Stimulated activated CD8-positive, alpha-beta memory T cell treated with anti-CD3 and anti-CD28 coated beads, Interleukin-4, amount 100 ng/mL, for 1 hour (primary cell): ENCODE measurements at places on chromosomes 3 and 15.
A peak's percentile ranks its signal among the peaks of the same experiment; 100 is the strongest.

GRCh38 chr3:61202086-61202485, 49.2 kb downstream of the FHIT start:
- DNase-seq = no peak

GRCh38 chr3:122665881-122666280, 14.8 kb upstream of the PARP14 start:
- no peak for DNase-seq

DNA sequence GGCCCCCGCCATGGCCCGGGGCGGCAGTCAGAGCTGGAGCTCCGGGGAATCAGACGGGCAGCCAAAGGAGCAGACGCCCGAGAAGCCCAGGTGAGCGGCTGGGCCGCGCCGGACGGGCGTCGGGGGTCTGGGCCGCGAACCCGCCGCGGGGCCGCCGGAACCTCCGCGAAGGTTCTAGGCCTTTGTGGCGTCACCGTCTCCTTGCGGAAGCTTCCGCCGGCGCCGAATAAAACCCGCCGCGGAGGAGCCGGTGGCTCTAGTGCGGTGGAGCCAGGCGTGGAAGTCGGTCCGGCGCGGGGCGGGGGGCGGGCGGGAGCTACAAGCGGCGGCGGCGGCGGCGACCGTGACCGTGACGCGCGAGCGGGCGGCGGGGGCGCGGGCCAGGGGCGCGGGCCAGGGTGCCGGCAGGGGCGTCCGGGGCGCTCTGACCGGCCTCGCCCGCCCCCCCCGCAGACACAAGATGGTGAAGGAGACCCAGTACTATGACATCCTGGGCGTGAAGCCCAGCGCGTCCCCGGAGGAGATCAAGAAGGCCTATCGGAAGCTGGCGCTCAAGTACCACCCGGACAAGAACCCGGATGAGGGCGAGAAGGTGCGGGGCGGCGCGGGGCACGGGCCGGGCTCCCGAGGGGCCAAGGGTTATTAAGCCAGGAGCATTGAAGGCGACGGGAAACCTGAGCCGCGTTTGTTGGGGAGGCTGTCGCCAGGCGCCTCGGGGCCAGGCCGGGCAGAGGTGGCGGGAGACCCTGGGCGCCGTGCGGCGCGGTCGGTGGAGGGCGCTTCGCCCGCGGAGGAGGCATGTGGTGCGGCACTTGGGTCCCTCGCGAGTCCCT, at the start of gene DNAJA4:
TSS of gene DNAJA4 (plus strand) at position 259 of the 833 bp plus-strand sequence. CDS start at position 461, 202 bp downstream.
- peak; percentile 46 for DNase-seq

GRCh38 chr15:70669006-70669602, 94.3 kb downstream of the UACA start:
- DNase-seq = no peak

- DNase-seq = no peak
These were observed 246.3 kb upstream of the SEMA6D start for GRCh38 chr15:47470983-47471382.

GRCh38 chr15:62505762-62506161, 340.7 kb upstream of the C2CD4B start:
- DNase-seq = no peak

GRCh38 chr15:90648137-90649070, 68.7 kb upstream of the BLM start:
- peak; percentile 23 for DNase-seq

DNA sequence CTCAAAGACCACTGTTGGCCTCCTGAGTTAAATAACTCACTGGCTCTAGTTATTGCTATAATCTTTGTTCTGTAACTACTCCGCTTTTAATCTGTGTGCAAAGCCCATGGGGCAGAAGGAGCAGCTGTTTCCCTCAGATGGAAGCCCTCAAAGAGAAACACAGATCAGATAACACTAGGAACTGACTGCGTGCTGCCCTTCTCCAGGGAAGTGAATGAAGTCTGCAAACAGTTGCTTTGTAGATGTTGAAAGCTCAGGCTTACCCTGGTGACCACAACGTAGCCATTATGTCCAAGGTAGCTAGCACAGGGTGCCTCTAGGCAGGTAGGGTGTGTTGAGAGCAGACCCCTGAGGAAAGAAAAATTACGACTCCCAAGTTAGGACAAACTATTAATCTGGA, 152.3 kb upstream of the STAC start:
- DNase-seq = no peak
